Panc1 (cell line): ENCODE measurements at places on chromosomes 11 and 22. TPM values are rescaled to one million over a fixed set of nuclear protein-coding genes. Genes with fewer than 3 reads are reported as not detected.

The POU2AF3 gene
- 0.64 TPM for total RNA-seq

The LRRC74B gene
- total RNA-seq = not detected

DNA sequence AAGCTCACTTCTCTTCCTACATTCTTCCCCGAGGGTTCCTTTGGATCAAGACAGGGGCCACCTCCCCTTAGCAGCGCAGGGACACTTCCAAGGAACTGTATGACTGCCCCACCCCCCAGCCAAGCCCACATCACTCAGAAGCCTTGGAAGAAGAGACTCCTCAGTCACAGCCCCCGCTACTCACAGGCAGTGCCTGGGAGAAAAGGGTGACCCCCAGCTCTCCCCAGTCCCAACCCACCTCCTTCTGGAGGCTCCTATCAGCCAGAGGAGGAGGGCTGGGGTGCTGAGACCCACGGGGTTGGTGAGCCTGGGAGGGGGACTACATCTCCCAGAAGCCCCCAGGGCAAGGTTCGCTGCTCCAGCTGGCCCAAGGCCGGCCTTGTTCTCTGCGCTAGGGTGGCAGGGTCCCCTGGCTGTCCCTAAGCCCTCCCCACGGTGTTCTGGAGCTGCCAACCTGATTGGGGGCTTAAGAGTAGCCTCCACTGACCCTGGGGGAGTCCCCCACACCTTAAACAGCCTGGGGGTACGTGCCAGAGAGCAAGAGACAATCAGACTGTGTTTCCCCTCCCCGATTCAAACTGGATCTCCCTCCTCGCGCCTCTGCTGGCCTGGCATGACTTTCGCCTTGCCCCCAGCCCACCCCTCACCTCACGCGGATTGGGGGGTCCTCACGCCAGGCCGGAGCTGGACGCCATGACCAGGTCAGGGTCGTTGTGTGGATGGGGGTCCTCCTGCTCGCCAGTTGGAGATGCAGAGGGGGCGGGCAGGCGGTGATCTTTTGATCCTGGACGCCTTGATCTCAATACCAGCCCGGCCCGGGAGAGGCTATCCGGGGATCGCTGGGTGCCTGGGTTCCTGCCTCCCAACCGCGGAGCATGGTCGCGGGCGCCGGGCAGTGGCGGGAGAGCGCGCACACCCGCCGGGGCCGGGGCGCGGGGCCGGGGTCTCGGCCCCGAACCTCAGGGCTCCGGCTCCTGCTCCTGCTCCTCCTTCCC, 838 bp downstream of the BCL9L start:
- DNase-seq = no peak

- DNase-seq = no peak
Measured at GRCh38 chr11:119438599-119438998, 15.6 kb upstream of the THY1 start.

- no peak for DNase-seq
Measured at GRCh38 chr11:34299284-34299972, 58.4 kb downstream of the ABTB2 start.

DNA sequence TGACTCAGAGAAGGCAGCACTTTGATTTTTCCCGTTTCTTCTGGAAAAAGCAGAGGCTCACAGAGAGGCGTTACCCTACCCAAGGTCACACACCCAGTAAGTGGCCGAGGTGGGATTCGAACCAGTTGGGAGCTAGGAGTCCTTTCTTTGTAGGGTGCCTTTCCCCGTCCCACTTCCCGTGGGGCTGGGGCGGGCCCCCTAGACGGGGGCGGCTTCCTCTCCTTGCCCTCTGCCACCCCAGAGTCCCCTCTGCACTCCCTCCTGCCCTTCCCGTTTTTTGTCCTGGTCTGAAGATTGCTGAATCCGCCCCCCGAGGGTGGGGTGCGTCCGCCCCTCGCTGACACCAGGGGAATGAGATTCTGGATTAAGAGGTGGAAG, 747 bp downstream of the TPCN2 start:
- DNase-seq = no peak

DNA sequence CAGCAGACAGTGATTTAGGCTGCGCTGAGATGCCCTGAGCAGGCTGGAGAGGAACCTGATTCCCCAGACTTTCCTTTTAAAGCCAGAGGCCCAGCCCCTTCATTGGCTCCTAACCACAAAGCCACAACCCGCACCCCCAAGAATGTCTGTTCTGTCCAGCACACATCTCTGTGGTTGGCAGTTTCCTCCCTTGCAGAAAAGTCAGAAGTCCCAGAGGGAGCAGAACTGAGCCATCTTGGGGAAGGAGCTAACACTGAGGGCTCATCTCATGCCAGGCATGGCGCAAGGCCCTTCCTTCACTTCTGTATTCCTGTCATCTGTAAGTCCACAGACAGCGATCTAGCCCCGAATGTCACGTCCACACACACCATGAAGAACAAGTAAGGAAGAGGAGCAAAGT, 97.1 kb upstream of the SYT13 start:
- no peak for DNase-seq

- DNase-seq = no peak
Measured at GRCh38 chr11:19683141-19683805, 29.4 kb upstream of the NAV2 start.

GRCh38 chr11:24082860-24083259, 414.0 kb upstream of the LUZP2 start:
- DNase-seq = no peak

The RCOR2 gene
- total RNA-seq = 10.2 TPM

The MMP8 gene
- not detected for total RNA-seq

DNA sequence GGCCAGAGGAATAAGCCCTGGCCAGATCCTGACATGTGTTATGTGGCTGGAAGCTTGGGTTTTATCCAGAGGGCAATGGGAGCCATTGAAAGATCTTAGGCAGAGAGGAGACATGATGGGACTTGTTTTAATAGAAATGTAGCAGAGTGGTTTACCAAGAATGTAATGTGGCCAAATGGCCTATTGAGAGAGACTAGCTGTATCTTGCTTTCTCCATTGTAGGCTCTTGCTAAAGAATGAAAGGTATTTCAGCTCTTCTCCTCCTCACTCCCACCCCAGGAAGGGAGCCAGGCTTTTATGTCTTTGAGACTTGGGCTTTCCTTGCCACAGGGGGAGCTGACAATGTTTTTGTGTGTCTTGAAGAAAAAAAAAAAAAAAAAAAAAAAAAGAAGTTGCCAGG, 82.3 kb downstream of the TRIM29 start:
- DNase-seq = no peak
